IMR-90 (cell line): ENCODE measurements at places on chromosomes 6 and 20. TPM values are rescaled to one million over a fixed set of nuclear protein-coding genes. Genes with fewer than 3 reads are reported as not detected.

The BMP2 gene
- total RNA-seq = 0.18 and 0.28 TPM in 2 replicates

The HAO1 gene
- not detected in 2 replicates for total RNA-seq

The ANKEF1 gene
- 0.54 and 0.56 TPM in 2 replicates for total RNA-seq

The MUC21 gene
- total RNA-seq = not detected in 2 replicates

DNA sequence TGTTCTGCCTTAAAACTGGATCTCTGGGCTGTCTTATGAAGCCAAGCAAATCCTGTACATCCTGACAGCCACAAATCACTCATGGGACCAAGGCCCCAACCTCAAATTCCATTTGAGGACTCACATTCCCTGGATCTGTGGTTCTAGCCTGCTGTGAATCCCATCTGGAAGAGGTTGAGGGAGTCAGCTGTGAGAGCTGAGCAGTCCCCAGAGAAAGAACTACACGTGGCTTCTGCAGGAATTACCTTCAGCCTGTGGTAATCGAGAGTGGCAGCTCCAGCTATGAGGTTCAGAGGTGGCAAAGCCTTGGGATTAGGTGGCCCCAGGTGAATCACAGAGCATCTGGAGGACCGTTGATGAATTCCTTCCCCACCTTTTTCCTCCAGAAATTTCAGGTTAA lies 245.2 kb downstream of the SLC24A3 start:
- DNase-seq = no peak

- no peak for DNase-seq
Observed at GRCh38 chr6:48713612-48714011, 602.6 kb upstream of the PTCHD4 start.
